ENCODE measurements at places on chromosomes 5 and 9.

- DNase-seq: no peak
Measured at GRCh38 chr9:34589636-34590380, at the start of gene CNTFR. CNTFR (minus strand) TSS chr9:34589724; CDS start chr9:34568981, 20,743 bp downstream.

DNA sequence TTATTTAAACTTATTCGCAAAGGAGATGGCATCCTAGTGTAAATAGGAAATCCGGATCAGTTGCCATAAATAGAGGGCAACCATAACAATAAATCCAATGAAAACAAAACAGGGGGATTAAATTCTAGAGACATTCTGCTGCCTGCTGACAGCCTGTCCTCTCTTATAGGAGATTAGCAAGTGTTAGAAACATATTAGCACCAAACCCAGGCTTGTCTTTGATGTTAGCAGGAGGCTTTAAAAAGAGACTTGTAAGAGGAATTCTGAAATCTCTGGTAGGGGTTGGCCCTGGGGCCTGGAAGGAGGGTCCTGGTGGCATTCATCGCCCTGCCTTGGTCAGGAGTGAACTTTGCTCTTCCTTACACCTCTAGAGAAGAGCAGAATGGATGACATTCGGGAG, 21.6 kb downstream of the NDST1 start:
- no peak for DNase-seq

DNA sequence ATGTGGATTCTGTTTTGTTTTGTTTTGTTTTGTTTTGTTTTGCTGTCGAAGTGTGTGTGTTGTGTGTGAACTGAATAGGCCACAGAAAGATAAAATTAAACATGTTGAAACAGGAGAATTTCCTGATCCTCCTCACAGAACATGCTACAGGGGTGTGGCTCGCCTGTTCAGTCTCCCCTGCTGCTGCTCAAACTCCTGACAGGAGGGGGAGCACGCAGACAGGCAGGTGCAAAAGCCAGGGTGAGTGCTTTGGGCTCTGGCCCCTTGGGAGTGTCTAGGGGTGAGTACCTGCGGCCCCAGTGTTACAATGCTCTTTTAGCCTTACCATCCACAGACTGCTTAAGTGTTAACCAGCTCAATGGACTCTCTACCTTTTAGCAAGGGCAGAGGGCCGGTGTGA, 473.5 kb downstream of the MAT2B start:
- DNase-seq: no peak

DNA sequence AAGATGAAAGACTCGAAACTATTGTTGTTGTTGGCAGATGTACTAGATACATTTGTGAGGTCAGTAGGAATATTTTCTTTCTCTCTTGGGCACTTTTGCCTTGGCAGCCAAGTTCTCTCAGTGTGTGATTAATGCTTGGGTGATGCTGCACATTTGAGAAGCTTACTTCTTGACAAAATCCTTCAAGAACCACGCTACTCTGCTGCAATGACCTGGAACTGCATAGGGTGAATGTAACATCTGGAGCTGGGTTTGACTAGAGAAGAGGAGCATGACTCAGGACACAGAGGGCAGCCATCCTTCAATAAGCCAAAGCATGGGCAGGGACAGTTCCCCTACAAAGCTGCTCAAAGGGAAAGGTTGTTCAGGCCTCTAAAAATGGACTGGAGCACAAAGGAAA, 75.5 kb upstream of the PUM3 start:
- DNase-seq: no peak

DNA sequence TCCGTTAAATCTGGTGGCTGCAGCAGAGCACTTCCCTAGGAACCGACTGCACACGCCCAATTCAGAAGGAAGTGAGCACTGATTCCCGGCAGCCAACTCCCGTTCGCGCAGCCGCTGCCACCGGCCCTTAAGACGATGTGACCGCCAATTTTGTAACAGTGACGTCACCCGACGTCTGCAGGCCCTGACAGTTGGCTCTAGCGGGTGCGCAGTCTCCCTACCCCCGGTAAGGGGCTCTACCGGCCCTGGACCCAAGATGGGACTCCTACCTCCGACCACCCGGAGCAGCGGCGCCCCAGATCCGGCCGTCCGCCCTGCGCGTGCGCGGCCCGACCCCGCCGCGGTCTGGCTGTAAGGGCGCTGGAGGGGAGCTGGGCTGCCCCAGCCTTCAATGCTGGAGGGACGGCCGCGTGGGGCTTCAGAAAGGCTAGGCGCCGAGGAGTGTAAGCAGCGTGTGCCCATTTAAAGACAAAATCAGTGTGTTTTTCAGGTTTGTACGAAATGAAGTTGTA, 19.1 kb downstream of the DNAJA1 start:
- DNase-seq: no peak

GRCh38 chr9:26462213-26462612, 430.4 kb downstream of the CAAP1 start:
- no peak for DNase-seq

DNA sequence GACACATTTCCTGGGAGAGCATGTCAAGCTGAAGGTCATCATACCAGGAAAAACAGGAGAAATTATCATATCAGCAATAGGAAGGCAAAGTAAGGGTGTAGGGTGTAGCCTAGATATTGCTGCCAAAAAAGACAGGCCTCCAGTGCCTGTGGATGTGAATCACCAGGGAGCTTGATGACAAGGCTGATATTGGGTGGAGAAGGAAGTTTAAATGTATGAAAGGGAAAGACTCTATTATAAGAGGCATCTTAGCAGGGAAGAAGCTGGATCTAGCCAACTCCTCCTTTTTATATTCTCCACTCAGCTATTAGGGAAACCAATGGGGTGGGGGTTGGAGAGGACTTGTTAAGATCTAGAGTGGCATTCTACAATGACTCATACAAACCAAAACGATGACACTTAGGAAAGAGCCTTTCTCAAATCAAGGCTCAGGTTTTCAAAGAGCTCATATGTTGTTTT, 13.4 kb upstream of the TXNDC8 start:
- no peak for DNase-seq

DNA sequence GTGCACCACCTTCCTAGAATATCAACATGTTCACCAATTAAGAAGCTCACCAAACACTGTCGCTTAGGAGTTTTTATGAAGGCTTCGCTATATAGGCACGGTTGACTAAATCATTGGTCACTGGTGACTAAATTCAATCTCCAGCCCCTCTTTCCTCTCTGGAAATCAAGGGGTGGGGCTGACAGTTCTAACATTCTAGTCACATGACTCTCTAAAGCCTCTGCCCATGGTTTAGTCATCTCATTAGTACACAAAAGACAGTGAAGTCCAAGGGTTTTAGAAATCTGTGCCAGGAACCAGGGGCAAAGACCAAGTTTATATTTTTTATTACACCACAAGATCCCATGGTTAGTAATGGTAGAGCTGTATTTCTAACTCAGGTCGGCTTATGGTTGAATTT, 243.2 kb downstream of the ELAVL2 start:
- no peak for DNase-seq

- no peak for DNase-seq
Measured at GRCh38 chr9:113600023-113600823, 136.7 kb downstream of the RGS3 start.

- no peak for DNase-seq
Measured at GRCh38 chr9:113626735-113627495, 163.4 kb downstream of the RGS3 start.

GRCh38 chr9:135906291-135907005, 898 bp downstream of the CAMSAP1 start:
- DNase-seq: no peak

DNA sequence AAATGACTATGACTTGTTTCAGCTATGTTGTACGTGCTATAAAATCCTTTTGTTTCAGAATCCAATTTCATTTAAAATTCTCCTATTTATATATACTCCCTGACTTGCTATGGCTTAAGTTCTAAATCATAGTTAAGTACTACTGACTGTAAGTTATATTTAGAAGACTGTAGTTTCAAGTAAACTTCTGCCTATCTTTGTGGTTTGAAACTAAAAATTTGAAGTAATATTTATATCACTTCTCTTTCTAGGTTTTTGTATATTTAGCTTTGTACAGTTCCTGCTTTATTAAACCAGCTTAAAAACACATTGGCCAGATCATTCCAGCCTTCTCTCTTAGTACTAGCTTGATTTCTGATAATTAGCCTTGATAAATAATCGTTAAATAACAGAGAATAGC, 196.3 kb downstream of the MLLT3 start:
- no peak for DNase-seq

- no peak for DNase-seq
Measured at GRCh38 chr9:75121914-75122558, 33.7 kb downstream of the OSTF1 start.

DNA sequence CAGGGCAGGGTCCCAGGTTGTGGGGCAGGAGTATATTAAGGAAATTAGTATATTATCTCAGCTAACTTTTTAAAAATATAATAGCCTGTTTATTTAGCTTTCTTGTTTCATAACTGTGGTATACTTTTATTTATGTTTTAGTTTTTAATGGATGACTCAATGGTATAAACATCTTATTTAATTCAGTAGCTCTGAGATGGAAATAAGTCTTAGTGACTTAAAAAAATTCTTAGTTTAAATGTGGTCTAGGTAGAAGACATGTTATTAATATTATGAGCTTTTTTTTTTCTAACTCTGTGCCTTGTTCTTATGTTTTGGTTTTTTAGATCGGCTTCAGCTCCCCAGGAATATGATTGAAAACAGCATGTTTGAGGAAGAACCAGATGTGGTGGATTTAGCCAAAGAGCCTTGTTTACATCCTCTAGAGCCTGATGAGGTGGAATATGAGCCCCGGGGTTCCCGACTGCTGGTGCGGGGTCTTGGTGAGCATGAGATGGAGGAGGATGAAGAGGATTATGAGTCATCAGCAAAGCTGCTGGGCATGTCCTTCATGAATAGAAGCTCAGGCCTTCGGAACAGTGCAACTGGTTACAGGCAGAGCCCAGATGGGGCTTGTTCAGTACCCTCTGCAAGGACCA, 43.1 kb downstream of the LNPEP start:
- no peak for DNase-seq

GRCh38 chr9:69549310-69550202, 122.6 kb downstream of the APBA1 start:
- DNase-seq: no peak

- DNase-seq: no peak
Measured at GRCh38 chr5:111933086-111933485, 176.1 kb upstream of the NREP start.

DNA sequence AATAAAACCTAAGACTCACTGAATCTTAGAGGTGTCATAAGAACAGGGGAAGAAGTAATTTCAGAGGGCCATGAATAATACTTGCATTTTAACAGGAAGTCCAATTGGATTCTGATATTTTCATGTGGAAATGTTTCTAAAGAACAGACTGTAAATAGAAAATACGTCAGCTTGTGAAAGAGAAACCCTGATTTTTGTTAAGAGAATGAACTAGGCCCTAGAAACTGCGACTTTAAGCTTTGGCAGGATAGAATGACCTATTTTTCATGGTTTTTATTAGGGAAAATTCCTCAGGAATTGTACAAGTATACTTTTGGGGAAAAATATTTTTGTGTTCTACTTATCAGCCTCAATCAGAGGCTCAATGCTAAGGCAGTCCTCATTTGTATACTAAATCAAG, 215.5 kb upstream of the ACTBL2 start:
- DNase-seq: no peak

DNA sequence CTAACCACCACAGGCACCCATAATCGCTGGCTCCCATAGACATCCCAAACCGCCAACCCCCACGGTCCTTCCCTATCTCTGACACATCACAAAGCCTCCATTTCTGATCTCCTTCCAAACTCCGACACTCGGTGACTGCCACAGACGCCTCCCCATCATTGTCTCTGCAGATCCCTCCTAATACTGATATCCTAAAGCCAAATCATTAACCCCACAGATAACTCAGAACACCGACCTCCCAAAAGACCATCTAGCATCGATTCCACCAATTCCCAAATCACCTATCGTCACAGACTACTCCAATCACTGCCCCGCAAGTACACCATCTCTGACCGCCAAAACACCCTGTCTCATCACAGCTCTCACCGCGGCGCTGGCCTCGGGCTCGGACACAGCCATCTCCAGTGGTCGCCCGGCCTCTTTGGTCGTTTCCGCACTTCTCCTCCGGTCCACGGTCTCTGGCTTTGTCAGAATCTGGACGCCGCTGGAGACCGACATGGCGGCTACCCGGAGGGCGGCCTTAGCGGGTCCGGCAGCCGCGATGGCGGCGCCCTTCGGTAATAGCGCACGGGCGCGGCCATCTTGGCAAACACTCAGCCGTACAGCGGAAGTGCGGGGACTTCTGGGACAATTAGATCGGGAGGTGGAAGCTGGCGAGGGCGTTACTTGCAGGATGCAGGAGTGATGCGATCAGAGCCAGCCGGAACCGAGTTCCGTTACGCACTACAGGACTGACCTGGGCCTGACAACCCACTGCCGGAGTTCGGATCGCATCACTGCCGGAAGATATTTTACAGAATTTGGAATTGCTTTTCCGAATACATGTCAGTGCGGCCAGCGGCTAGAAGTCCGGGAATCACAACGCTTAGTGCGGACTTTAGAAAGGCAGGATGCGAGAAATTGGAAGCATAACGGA, at the start of gene ZFP37:
TSS of gene ZFP37 (minus strand) at position 534 of the 916 bp plus-strand sequence. CDS start at position 498, 36 bp downstream.
- peak; percentile 61 for DNase-seq

- DNase-seq: no peak
Measured at GRCh38 chr9:97770808-97771372, 73.8 kb upstream of the XPA start.

DNA sequence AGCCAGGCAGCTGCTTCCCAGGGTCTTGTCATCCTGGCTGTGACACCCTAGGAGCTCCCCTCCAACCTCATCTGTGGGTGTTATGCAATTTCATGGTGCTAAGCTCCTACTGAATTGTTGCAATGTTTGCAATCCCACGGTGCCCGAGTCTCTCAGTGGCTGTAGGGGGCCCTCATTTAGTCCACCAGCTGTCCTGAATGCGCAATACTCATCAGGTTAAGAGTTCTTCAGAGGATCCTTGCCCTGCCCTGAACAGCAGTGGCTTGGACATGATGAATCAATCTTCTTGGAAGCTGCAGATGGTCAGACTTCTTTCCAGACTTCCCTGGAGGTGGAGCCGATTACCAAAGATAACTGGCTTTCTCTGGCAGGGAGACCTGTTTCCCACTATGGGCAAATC, 584.1 kb downstream of the CCDC171 start:
- no peak for DNase-seq

GRCh38 chr9:83560169-83560826, 22.1 kb upstream of the FRMD3 start:
- no peak for DNase-seq

DNA sequence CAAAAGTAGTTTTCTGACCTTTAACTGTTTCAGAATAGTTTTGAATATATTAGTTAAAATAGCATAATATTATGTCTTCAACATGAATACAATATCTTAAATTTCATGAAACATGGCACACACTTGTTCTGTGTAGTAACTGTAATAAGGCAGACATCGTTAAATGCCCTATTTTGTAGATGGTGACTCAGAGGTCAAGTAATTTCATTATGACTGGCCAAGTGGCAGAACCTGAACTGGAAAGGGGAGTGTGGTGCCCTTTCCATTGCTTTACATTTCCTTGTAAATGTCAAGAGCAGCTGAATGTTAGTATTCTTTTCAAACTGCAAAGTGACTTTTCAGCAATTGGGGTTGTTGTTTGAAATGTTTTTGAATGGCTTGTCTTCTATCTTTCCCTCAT, 201.2 kb upstream of the CDKN2B start:
- DNase-seq: no peak

- DNase-seq: no peak
Measured at GRCh38 chr9:127876026-127876763, 1.3 kb downstream of the AK1 start.

Data from cortex of kidney (tissue), 1 donor.